Left renal cortex interstitium (tissue), 4 donors: ENCODE measurements at places on chromosomes 13 and 19. TPM values are rescaled to one million over a fixed set of nuclear protein-coding genes. Genes with fewer than 3 reads are reported as not detected.

ADM5 gene
- 0.49 TPM for polyA plus RNA-seq

ZNF749 gene
- 15.3 TPM for polyA plus RNA-seq

DNA sequence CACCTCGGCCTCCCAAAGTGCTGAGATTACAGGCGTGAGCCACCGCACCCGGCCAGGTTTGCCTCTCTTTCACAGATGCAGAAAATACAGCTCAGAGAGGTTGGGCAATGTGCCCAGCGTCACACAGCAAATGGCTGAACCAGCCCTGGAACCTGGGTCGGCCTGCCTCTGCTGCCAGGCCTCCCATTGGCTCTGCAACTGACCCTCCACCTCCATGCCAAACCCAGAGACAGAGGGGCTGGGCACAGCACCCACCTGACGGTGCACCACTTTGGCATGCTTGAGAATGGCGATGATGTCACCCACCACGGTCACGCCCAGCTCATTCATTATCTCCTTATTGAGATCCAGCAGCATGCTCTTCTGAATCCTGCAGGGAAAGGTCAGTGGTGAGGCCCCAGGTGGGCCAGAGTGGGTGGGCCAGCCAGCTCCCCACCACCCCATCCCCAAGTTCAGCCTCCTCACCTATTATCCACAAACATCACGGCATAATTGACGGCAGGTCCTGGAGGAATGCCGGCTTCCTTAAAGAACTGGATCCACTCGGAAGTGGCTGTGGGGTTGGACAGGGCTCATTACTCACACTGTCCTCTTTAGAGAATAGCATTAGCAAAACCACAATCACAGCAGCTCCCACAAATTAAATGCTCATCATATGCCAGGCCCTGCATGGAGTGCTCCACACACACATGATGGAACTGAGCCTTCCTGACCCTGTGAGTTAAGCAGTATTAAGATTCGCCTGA is 12.2 kb downstream of the C19orf47 start:
- no peak for DNase-seq

DNA sequence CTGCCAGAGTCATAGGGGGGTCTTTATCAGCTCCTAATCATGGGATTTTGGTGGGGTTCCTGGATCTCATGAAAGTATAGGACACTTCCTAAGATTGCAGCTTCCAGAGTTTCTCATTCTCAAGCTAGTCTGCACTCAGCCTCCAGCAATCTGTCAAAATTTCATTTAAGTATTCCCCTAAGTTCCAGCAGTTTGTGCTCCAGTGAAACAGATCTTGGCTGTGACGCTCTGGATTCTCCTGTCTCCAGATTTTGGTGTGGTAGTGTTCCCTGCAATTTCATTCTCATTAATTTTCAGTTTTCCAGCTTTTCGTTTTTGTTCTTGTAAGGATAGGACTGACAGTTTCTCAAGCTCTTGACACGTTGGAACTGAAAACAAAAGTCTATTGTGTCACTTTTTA is 908.9 kb upstream of the MIR17HG start:
- DNase-seq: no peak

- no peak for DNase-seq
Measured at GRCh38 chr19:41616792-41617621, 9.9 kb downstream of the CEACAM4 start.

- no peak for DNase-seq
Measured at GRCh38 chr13:27960362-27961226, 8.5 kb downstream of the CDX2 start.

GRCh38 chr13:36998624-36999041 is 507 bp downstream of the ALG5 start:
- DNase-seq: no peak

GRCh38 chr19:39032063-39032918 is at the start of gene FBXO27:
Gene FBXO27 (minus strand): TSS chr19:39032549. CDS start chr19:39032227, 322 bp downstream.
- no peak for DNase-seq
